ENCODE measurements at places on chromosomes 12 and 14. TPM values are rescaled to one million over a fixed set of nuclear protein-coding genes. Genes with fewer than 3 reads are reported as not detected.
A peak's percentile ranks its signal among the peaks of the same experiment; 100 is the strongest.

DNA sequence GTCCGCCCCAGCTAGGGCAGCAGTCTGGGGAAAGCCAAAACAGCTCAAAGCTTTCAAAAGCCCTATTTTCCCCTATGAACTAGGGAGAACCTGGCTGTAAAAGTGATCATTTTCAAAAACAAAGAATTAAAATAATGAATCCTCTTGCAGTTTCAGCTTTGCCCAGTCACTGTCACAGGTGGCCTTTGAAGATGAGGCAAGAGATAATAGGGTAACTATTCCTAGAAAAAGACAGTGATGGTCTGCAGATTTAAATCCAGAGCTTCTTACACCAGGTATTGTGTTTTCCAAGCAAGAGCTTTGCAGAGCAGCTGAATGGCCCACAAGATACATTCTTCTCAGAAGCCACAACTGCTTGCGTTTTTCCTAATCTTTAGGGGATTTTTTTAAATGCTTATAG is 80.2 kb upstream of the NUDT4 start:
- H3K36me3 ChIP-seq = no peaks in the 10 kb centered on the region
- H3K4me3 ChIP-seq = no peak overlapping the region
- no peak overlapping the region for H3K27ac ChIP-seq
- no peaks in the 10 kb centered on the region for H3K27me3 ChIP-seq
- DNase-seq = no peak

The AMHR2 gene
- total RNA-seq = 0.46 TPM

DNA sequence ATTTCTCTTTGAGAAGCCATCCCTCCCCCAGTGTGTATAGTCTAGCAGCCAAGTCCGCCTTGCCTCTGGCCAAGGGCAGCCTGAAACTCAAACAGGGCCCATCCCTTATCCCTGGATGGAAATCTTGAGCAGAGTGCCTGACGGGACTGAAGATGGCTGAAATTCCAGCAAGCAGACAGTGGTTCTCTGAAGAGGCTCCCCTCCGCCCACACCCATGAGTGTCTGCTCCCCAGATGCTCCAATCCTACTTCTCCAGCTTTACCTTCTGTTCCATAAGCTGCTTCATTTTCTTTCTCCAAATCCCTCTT is 396.2 kb downstream of the NUAK1 start:
- H3K27ac ChIP-seq = no peak overlapping the region
- no peaks in the 10 kb centered on the region for H3K36me3 ChIP-seq
- H3K4me1 ChIP-seq = peaks cover 18% of the 10 kb centered on the region
- no peak overlapping the region for H3K4me3 ChIP-seq
- DNase-seq = no peak

GRCh38 chr12:124901003-124901402 is 13.4 kb downstream of the UBC start:
- H3K27ac ChIP-seq = no peak overlapping the region
- H3K27me3 ChIP-seq = no peaks in the 10 kb centered on the region
- no peak overlapping the region for H3K4me3 ChIP-seq
- no peaks in the 10 kb centered on the region for H3K36me3 ChIP-seq
- DNase-seq = no peak
- H3K4me1 ChIP-seq = peaks cover 13% of the 10 kb centered on the region

- peak; percentile 74 for DNase-seq
- peaks cover 10% of the 10 kb centered on the region for H3K4me1 ChIP-seq
- H3K36me3 ChIP-seq = no peaks in the 10 kb centered on the region
- no peaks in the 10 kb centered on the region for H3K27me3 ChIP-seq
These were observed 20.0 kb downstream of the CRACR2A start for GRCh38 chr12:3732901-3733300.

The NR1H4 gene
- total RNA-seq = not detected

- no peak overlapping the region for H3K4me3 ChIP-seq
- peaks cover 20% of the 10 kb centered on the region for H3K4me1 ChIP-seq
- H3K36me3 ChIP-seq = peaks cover 36% of the 10 kb centered on the region
These were observed 13.3 kb downstream of the INF2 start for GRCh38 chr14:104702673-104703072.

- H3K27ac ChIP-seq = peak overlapping the region; percentile 27
- peaks cover 20% of the 10 kb centered on the region for H3K36me3 ChIP-seq
- H3K4me3 ChIP-seq = no peak overlapping the region
- no peak for DNase-seq
- H3K27me3 ChIP-seq = no peaks in the 10 kb centered on the region
These were observed 36.1 kb downstream of the KCTD10 start for GRCh38 chr12:109440851-109441490.

The KICS2 gene
- total RNA-seq = 5.4 TPM

- peaks cover 17% of the 10 kb centered on the region for H3K4me1 ChIP-seq
- H3K27me3 ChIP-seq = no peaks in the 10 kb centered on the region
- peak within 1 kb of the TSS; percentile 71 for H3K27ac ChIP-seq
- no peaks in the 10 kb centered on the region for H3K36me3 ChIP-seq
- peak; percentile 78 for DNase-seq
- peak within 1 kb of the TSS; percentile 67 for H3K4me3 ChIP-seq
These were observed at the start of gene HVCN1 for GRCh38 chr12:110688446-110689280. TSS of gene HVCN1 (minus strand) at chr12:110689115. CDS start at chr12:110683245, 5,870 bp downstream.

The FGF23 gene
- total RNA-seq = not detected

The MOK gene
- 6.3 TPM for total RNA-seq

- no peak for DNase-seq
- H3K4me1 ChIP-seq = no peaks in the 10 kb centered on the region
- H3K27me3 ChIP-seq = no peaks in the 10 kb centered on the region
These were observed 64.1 kb downstream of the TMEM132D start for GRCh38 chr12:129839679-129840078.

DNA sequence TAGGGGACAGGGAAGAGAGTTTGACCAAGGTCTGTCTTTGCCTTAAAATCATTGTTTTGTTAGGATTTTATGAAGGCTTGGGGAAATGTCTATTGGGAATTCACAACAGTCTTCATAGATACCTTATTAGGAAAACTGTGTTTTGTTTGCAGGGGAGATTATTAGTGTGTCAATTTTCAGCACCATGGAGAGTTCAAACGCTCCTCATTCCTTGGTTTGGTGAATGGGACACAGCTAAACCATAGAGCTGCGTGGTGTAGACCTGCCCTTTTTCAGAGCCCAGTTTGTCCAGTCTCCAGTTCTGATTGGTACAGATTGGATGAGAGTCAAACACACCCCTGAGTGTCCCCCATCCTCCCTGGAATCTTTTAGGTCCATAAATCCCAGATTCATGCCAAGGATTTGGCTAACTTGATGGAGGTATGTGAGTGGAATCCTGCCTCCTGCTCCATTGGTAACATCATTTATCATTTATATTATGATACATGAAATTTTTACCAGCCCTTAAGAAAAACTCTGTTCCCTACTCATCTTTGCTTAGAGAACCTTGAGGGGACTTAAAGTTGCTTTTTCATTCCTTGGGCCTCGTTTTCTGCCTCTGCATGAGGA is 12.0 kb downstream of the NGDN start:
- peaks cover 48% of the 10 kb centered on the region for H3K36me3 ChIP-seq
- H3K4me1 ChIP-seq = no peaks in the 10 kb centered on the region
- no peak overlapping the region for H3K4me3 ChIP-seq
- no peak overlapping the region for H3K27ac ChIP-seq
- H3K27me3 ChIP-seq = no peaks in the 10 kb centered on the region

The SOX5 gene
- 20.1 TPM for total RNA-seq

DNA sequence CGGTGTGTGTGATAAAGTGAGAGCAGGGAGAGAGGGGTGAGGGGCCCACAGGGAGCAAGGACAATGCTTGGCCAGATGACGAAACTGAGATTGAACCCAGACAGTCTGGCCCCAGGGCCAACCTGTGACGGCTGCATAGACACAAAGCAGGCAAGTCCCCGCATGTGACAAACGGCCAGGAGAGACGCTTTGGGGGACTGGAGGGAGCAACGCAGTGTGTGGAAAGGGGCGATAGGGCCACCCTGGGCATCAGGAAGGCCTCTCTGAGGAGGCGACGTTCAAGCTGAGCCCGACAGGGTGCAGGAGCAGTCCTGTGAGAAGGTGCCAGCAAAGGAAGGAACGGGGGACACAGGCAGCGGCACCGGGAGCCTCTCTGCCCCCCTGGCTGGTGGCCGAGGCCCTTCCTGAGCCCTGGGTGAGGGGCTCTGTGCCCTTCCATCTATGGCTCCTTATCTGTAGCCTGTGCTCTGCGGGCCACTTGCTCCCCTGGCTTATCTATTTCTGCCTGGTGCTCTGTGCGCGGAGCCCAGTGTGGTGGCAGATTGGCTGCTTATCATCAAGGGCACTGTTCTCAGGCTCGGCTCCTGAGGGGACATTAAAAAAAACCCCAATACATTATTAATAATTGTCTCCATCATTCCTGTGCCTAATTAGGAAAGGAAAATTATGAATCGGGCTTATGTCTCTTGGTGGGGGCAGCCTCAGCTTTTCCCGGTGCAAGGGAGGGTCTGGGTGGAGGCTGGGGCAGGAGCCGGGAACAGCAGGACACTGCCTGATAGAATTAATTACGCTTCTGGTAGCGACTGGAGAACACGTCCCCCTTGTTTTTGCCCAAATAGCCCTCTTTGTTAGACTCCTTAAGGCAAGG is 39.8 kb downstream of the PRIMA1 start:
- peaks cover 9% of the 10 kb centered on the region for H3K27me3 ChIP-seq
- H3K36me3 ChIP-seq = no peaks in the 10 kb centered on the region
- H3K4me1 ChIP-seq = no peaks in the 10 kb centered on the region

Data from upper lobe of right lung (tissue), 1 donor.